Stimulated activated CD8-positive, alpha-beta memory T cell treated with anti-CD3 and anti-CD28 coated beads, Interleukin-2, amount 100 ng/mL, for 1 hour (primary cell): ENCODE measurements at places on chromosomes 1 and 21.

DNA sequence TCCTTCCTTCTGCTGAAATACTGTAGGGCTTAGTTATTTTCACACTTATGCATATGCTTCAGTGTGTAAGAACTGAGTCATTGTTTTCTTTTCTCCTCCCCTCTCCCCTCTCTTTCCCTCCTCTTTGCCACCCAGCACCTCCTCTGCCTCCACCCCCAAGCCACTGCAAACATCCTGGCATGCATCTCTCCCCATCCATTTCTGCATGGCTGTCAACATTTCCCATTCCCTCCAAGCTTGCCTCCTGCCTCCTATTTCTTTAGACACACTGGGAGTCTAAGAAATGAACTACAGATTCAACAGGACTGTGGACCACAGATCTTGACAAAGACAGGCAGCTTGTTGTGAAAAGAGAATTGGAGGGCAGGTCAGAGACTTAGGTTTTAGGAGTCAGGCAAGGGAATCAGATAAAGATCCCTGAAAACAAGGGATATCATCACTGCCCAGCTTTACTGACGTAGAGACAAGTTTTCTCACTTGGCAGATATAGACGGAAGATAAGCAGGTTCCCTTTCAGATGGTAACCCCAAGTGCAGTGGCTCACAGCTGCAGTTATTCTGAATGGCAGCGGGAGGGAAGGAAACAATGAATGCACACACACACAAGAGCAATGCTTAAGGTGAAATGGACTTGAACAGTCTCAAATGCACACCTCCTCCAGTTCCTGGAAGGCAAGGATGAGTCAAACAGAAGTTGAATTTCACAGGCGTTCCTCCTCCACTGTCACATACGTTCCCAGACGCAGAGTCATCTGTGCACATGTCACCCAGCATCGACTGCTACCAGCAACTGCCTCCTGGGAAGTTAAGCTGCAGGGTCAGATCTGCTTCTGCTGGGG lies 56.1 kb downstream of the HIVEP3 start:
- no peak for DNase-seq

GRCh38 chr1:82795508-82796149 lies 994.9 kb downstream of the ADGRL2 start:
- no peak for DNase-seq

- no peak for DNase-seq
These were observed 275.4 kb upstream of the BEND5 start for GRCh38 chr1:49052102-49052501.

DNA sequence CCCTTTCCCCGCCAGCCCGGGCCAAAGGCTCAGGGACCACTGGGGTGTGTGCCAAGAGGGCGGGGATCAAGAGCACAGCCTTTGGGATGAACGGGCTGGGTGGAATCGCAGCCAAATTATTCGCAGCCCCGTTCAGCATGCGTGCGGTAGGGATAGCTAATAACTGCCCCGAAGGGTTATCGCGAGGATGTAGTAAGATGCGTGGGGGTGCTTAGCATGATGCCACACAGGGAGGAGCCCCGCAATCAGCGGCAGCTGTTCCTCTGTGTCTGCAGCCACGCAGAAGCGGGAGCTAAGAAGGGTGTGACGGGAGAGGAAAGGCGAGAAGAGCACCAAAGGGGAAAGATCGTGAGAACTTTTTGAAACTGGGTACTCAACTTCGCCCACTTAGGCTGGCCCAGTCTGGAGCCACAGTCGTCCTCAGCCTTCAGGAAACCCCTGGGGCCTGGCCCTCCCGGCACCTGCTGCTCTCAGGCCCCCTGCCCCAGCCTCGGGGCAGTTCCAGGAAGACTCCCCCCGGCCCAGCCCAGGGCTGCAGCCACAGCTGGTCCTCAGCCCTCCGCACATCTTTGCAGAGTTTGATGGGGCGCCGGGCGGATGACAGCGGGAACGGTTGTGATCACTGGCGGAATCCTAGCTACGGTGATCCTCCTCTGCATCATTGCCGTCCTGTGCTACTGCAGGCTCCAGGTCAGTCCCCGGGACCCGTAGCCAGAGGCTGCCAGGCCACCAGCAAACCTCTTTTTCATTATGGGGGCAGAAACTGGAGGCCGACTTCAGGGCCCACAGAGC lies 64.9 kb downstream of the TOR1AIP2 start:
- no peak for DNase-seq

DNA sequence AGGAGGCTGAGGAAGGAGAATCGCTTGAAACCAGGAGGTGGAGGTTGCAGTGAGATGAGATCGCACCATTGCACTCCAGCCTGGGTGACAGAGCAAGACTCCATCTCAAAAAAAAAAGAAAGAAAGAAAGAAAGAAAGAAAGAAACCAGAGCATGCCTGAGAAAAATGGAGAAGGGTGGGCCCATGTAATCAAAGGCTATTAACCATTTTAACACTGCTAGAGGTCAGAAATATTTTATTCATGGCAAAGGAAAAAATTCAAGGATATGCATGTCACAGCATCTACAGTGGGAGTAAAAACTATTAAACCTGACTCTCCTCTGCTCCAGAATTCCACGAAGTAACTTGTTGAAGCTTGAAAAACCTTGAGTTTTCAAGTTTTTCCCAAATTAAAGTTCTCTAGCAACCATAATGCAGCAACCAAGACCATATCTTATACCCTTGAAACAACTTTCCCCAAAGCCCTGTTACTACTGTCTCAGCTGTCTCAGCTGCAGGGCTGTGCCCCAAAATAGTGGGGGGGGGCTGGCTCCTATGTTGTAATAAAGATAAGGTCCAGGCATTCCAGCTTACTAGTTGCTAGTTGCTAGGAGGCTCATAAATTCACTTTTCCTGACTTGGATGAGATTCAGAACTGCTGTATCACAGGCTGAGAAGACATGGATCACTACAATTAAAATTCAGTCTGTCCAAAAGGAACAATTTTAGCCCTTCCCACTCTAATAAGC lies 112.9 kb upstream of the SOD1 start:
- DNase-seq: no peak

DNA sequence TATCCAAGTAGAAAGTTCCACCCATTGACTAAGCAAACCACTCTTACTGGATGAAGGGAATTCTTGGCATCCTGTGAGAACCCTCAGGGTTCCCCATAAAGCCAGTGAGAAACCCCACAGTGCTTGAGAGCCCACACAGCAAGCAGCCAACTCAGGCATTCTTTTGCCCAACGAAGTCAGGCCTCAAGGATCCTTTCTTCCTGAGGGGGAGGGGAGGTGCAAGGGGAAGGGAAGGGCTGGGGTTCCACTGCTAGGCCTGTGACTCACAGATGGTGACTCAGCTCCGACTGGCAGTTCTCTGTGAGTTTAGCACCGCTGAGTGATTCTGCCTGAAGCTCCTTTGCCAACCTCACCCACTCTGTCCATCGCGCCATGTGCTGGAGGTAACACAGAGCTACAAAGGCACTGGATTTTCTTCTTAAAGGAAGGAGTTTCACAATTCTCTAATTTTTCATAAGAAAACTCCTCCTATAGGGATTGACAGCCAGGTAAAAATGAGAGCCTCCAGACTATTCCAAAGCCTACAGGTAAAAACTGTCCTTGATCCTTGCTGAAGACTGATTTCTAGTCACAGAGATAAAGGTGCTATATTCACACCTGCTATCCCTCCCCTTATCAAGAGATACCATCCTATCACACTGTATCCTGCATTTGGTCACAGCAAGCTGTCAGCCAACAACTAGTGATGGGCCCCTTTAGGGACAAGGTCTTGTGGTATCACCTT lies 4.8 kb downstream of the ENO1 start:
- peak; percentile 63 for DNase-seq

- no peak for DNase-seq
These were observed 95.9 kb downstream of the PLD5 start for GRCh38 chr1:242428399-242429190.

DNA sequence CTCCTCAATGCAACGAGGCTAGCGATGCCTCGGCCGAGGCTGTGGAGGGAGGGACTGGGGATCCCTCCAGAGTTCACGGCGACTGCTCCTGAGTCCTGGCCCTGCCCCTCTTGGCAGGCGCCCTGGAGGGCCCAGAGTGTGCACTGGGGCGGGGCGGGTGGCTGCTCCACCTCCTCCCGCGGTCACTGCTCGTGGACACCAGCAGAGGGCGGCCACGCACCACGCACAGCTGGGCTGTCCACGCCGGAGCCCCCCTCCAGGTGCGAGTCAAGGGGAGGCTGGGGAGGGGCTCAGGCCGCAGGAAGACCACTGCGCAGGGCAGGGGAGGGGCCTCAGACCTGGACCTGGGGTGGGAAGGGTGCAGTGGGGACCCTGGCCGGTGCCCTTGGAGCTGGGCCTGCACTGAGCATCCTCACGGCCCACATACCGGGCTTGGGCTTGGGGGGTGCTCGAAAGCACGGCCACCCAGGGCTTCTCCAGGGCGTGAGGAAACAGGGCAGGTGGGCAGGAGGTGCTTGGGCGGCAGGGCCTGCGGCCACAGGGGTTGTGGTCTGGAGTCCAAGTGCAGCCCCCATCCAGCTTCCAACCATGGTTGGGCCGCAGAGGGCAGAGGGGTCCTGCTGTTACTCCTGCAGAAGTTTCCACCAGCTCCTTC lies 20.6 kb upstream of the TTC34 start:
- no peak for DNase-seq

DNA sequence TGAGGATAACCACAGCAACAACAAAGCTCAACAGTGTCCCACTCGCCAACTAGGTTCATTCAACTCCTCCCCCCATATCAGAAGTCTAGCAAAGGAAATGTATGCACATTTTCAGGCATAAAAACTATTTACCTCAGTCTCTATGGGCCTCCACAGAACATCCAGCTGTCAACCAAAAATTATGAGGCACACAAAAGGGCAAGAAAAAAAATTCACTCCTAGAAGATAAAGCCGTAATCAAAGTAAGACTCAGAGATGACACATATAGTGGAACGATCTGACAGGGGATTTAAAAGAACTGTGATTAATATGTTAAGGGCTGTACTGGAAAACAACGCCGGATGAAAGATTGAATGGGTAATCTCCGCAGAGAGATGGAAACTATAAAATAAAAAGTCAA lies 158.7 kb downstream of the NTPCR start:
- DNase-seq: no peak

DNA sequence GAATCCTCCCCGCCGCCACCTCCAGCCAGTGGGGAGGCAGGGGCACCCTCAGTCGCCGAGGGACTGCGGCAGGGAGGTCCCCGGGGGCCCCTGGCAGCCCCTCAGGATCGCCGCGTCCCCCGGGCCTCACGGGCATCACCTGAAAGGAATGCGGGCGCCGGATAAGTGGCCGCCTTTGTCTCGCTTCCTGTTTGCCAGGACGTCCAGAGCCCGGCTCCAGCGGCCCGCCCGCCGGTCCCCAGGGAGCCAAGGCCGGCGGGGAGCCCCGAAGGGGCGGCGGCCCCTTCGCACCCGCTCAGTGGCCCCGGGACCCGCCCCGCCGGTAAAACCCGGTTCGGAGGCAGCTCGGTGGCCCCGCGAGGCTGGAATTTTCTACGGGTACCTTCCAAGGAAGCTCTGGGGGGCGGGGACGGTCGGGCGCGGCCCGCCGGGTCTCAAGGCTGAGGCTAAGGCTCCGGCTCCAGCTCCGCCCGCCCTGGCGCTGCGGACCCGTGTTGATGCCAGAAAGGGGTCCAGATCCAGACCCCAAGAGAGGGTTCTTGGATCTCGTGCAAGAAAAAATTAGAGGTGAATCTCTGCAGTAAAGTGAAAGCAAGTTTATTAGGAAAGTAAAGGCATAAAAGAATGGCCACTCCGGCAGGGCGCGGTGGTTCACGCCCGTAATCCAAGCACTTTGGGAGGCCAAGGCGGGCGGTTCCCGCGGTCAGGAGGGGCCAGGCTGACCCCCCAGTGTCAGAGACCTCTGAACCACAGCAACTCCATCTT lies 12.6 kb downstream of the TINAGL1 start:
- no peak for DNase-seq

- DNase-seq: no peak
These were observed 25.6 kb upstream of the PLA2G2E start for GRCh38 chr1:19949016-19949415.

- DNase-seq: no peak
These were observed 13.8 kb downstream of the LMNA start for GRCh38 chr1:156128308-156128653.

DNA sequence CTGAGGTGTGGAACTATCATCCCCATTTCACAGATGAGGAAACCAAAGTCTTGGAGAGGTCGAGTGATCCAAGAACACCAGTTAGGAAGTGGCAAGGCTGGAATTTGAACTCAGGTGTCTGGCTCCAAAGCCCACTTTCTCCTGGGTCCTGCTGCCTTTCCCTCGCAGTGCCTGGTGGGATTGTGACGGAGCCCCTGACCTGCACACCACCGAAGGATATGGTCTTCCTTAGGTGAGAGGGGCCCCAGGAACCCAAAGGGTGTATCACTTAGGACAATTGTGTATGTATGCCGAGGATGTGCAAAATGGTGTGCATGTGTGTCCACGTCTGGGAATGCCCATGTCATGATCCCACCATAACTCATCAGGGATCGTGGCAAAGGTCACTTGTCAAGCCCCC lies 392.7 kb downstream of the MATN1 start:
- no peak for DNase-seq

DNA sequence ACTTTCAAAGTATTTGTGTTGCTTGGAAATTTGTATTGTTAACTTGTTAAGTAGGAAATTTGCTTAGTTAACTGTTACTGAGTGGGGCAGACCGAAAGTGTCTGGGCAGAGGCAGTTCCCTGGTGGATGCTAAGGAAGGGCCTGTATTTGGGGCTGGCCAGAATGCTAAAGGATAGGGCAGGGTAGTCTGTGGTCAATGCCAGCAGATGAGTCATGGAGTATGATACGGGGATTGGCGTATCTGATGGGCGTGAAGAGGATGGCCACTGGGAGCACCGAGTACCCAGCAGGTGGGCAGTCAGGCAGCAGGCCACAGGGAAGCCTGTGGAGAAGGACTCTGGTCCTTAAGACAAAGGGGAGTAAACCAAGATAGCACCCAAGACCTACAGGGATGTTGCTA lies 46.6 kb upstream of the SCAF4 start:
- DNase-seq: no peak

DNA sequence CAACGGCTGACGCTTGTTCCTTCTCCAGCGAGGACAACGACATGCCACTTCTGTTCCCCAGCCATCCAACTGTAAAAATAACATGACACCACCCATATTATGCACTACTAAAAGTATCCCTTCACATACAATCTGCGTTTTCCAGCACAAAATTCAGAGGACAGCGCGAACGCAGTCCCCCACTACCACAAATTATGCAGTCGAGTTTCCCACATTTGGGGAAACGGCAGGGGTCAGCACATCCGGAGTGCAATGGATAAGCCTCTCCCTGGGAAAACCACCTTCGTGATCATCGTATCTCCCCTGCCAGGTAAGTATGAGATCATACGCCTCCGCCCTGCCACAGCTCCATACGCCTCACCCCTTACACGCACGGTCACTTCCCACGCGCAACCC lies 120.9 kb downstream of the PPIAL4G start:
- no peak for DNase-seq
